Gastroesophageal sphincter (tissue), 4 donors: ENCODE measurements at places on chromosomes 7 and 10. TPM values are rescaled to one million over a fixed set of nuclear protein-coding genes. Genes with fewer than 3 reads are reported as not detected.

MYO1G gene
- total RNA-seq: 1.5 TPM

- H3K36me3 ChIP-seq: no peaks in the 10 kb centered on the region
- peaks cover 22% of the 10 kb centered on the region for H3K27me3 ChIP-seq
- H3K27ac ChIP-seq: no peak overlapping the region
- no peak for ATAC-seq
Observed at GRCh38 chr10:116287906-116288501, 15.0 kb upstream of the GFRA1 start.

DNA sequence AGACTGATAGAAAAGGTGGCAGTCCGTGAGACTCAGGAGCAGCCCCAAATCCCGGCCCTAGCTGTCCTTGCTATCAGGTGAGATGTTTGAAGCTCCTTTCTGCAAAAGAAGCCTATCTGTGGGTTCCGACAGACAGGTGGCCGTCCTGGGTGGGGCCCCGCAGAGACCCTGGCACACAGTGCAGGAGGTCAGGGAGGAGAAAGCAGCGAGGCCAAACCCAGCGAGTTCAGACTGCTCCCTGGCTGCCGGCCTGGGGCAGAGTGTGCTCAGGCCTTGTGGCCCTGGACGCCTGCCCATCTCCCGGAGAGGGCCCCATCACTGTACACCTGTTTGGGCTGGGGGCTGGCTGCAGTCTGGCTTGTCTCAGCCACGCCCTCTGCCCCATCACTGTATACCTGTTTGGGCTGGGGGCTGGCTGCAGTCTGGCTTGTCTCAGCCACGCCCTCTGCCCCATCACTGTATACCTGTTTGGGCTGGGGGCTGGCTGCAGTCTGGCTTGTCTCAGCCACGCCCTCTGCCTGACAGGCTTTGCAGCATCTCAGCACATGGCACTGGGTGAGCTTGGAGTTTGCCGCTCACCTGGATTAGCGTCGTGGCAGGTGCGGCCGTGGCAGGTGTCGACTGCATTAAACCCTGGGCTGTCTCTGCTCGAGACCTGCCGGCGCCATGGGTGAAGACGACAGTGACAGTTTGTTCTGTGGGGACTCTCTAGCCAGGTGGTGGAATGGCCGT is 11.8 kb upstream of the PRKAR1B start:
- no peak for ATAC-seq
- H3K4me1 ChIP-seq: no peaks in the 10 kb centered on the region
- no peaks in the 10 kb centered on the region for H3K27me3 ChIP-seq
- H3K36me3 ChIP-seq: peaks cover 53% of the 10 kb centered on the region
- no peak overlapping the region for H3K27ac ChIP-seq

DNA sequence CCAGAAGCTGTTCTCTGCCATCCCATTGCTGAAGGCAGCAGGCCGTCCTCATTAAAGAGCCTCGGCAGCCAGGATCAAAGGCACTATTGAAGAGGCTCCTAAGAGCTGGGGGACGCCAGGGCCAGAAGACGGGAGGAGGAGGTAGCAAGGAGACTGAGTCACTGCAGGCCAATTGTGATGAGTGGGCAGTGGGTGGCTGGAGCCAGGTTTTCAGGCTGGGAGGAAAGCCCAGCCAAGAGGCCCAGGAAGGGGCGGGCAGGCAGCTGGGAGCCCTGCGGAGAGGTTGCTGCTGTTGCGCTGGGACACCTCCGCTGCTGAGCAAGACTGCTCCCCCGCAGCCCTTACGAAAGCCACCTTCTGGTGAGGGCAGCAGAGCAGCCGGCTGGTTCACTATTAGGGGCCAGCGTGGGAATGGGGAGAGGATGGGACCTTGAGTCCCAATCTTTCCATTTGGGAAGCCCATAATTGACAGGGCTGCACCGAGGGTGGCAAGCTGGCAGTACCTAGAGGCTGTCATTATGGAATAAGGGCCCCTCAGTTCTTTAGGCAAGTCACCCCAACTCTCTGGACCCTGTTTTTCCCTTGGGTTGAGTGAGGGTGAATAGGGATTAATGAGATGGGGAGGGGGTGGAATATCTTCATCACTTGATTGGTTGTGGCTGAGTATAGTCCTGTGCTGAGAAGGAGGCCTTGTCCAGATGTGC is 48.4 kb downstream of the UNC5B start:
- peak overlapping the region; percentile 38 for H3K27ac ChIP-seq
- peak; percentile 32 for ATAC-seq
- peaks cover 11% of the 10 kb centered on the region for H3K4me1 ChIP-seq
- H3K36me3 ChIP-seq: no peaks in the 10 kb centered on the region

GRM3 gene
- total RNA-seq: not detected

ZNF804B gene
- not detected for total RNA-seq

VPS26A gene
- 34.1 TPM for total RNA-seq

- H3K4me3 ChIP-seq: no peak overlapping the region
- H3K4me1 ChIP-seq: no peaks in the 10 kb centered on the region
- no peaks in the 10 kb centered on the region for H3K27me3 ChIP-seq
- ATAC-seq: no peak
- H3K36me3 ChIP-seq: no peaks in the 10 kb centered on the region
Observed at GRCh38 chr7:105448181-105448580, 59.5 kb upstream of the SRPK2 start.

SPDYE11 gene
- not detected for total RNA-seq

SMO gene
- total RNA-seq: 20.1 TPM

DNA sequence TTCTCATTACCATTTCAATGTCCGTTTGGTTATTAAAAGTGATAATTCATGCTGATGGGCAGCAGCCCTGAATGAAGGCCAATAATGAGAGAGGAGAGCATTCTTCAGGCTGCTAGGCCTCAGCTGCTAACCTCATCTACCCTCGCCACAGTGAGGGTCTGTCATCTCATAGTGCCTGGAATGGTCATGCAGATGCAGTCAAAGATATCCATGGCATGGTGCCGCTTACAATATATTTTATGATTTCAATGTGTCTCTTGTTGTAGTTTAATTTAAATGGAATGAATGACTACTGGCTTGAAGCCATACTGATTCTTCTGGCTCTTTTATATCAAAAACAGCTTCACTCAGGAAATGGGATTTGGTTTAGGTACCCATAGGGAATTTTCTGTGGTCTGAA is 126.9 kb downstream of the SLC16A9 start:
- H3K4me1 ChIP-seq: peaks cover 4% of the 10 kb centered on the region
- H3K27ac ChIP-seq: no peak overlapping the region
- H3K27me3 ChIP-seq: no peaks in the 10 kb centered on the region
- H3K4me3 ChIP-seq: no peak overlapping the region
- ATAC-seq: no peak

DNA sequence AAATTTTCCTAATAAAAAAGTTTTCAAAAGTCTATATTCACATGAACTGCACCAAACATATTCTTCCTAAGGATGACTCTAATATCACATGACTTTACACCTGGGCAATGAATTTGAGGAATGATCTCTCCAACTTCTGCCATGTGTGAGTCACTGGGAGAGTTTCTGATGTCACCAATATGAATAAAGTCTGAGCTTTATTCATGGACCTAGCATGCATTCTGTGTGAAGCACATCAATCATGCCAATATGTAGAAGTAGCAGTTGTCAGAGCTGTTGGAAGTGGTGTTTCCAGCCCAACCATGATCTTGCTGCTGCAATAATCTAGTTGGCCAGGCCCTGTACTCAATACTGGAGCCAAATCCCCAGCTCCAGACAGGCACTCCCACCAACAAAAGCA is 91.7 kb upstream of the IFRD1 start:
- no peak for ATAC-seq
- H3K27me3 ChIP-seq: no peaks in the 10 kb centered on the region
- no peaks in the 10 kb centered on the region for H3K4me1 ChIP-seq
- no peak overlapping the region for H3K27ac ChIP-seq
- H3K4me3 ChIP-seq: no peak overlapping the region

- H3K4me3 ChIP-seq: no peak overlapping the region
- H3K4me1 ChIP-seq: peaks cover 55% of the 10 kb centered on the region
- H3K27ac ChIP-seq: no peak overlapping the region
- H3K27me3 ChIP-seq: no peaks in the 10 kb centered on the region
- no peak for ATAC-seq
Observed at GRCh38 chr7:152423991-152424347, 11.8 kb downstream of the KMT2C start.

NME8 gene
- total RNA-seq: not detected

DNA sequence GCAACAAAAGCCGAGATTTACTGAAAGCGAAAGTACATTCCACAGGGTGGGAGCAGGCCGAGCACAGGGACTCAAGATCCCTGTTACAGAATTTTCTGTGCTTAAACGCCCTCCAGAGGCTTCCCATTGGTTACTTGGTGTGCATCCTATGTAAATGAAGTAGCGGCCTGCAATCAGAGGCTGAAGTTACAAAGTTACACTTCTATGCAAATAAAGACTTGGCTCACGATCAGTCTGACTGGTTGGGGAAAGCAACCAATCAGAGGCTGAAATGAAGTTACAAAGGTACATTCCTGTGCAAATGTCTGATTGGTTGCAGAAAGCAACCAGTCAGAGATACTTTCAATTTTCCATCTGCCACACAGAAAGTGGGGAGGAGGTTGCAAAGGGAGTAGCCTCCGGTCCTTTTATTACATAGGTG is 4.1 kb downstream of the ACBD7 start:
- H3K27ac ChIP-seq: peak overlapping the region; percentile 15
- peaks cover 28% of the 10 kb centered on the region for H3K4me1 ChIP-seq
- no peaks in the 10 kb centered on the region for H3K27me3 ChIP-seq
- H3K36me3 ChIP-seq: no peaks in the 10 kb centered on the region

- H3K36me3 ChIP-seq: no peaks in the 10 kb centered on the region
- H3K27me3 ChIP-seq: peaks cover 8% of the 10 kb centered on the region
- no peaks in the 10 kb centered on the region for H3K4me1 ChIP-seq
- H3K4me3 ChIP-seq: no peak overlapping the region
- H3K27ac ChIP-seq: no peak overlapping the region
Observed at GRCh38 chr7:50589364-50589763, 24.2 kb upstream of the DDC start.

APBB1IP gene
- 2.9 TPM for total RNA-seq

DNA sequence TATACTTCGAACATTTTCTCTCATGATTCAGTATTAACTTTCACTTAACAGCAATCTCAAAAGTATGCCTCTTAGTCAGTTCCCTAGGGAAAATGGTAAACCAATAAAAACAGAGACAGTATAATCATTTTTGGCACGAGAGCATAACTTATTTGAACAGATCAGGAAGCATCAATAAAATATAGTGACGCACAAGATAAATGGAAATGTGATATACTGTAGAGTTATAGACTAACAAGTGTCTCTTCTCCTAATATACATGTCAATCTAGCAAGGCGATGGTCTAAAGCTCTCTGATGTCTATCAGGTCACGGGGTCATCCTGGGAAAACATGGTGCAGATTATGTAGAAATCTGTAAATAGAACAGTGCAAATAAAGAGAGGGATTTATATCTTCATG is 131.6 kb downstream of the HGF start:
- no peaks in the 10 kb centered on the region for H3K36me3 ChIP-seq
- H3K27me3 ChIP-seq: no peaks in the 10 kb centered on the region

DNA sequence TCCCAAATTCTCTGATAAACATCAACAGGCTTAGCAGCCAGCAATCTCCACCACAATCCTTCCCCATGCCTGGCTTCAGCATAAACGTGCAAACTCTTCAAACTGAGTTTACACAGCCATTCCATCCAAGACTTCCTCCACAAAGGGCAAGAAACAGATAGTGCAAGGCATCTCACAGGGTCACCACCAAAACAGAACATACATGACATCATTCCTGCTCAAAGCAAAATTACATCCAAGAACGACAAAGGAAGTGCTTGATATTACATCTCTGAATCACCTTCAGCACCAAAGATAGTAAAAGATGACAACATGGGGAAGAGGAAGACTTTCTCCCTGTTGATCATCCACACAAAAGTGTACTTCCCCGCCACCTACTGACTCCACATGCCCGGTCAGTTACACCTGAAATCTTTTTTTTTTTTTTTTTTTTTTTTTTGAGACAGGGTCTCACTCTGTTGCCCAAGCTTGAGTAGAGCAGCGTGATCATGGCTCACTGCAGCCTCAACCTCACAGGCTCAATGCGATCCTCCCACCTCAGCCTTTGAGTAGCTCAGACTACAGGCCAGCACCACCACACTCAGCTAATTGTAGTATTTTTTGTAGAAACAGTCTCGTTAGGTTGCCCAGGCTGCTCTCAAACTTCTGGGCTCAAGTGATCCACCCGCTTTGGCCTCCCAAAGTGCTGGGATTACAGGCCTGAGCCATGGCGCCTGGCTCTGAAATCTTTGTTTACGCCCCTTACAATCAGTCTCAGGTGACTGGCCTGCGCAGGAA is 127.5 kb downstream of the PARD3 start:
- no peaks in the 10 kb centered on the region for H3K36me3 ChIP-seq
- no peaks in the 10 kb centered on the region for H3K27me3 ChIP-seq
- no peak overlapping the region for H3K4me3 ChIP-seq
- ATAC-seq: no peak

TCTN3 gene
- 28.6 TPM for total RNA-seq

DNA sequence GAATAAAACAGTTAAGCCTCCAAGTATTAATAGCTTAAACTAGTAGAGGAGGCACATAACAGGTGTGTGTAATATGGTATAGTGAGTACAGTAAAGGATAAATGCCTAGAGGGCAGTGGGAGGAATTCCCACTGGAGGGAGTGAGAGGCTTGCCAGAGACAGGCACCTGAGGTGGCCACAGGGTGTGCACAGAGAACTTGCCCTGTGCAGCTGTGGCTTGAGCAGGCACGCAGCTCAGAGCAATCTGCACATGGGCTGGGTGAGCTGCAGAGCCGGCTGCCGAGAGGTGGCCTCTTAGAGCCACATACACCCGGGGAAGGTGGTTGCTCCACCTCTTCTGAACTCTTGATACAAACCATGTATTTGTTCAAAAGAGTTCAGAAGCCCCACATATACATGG is 237.1 kb downstream of the COBL start:
- ATAC-seq: no peak
- no peaks in the 10 kb centered on the region for H3K4me1 ChIP-seq
- H3K36me3 ChIP-seq: peaks cover 12% of the 10 kb centered on the region
- H3K27me3 ChIP-seq: no peaks in the 10 kb centered on the region
- no peak overlapping the region for H3K4me3 ChIP-seq

SFTPD gene
- 2.7 TPM for total RNA-seq

CPED1 gene
- total RNA-seq: 97.7 TPM
